Effector CD4-positive, alpha-beta T cell (primary cell): ENCODE measurements at places on chromosomes 2 and 18.

- DNase-seq = no peak
Observed at GRCh38 chr2:11938196-11938595, 191.8 kb downstream of the LPIN1 start.

- no peak for DNase-seq
Observed at GRCh38 chr2:118846953-118847761, at the start of gene EN1. Gene EN1, minus strand, starts transcription at chr2:118847648. Its CDS starts 481 bp downstream, at chr2:118847167.

GRCh38 chr2:7243276-7243675 is 326.1 kb downstream of the RNF144A start:
- no peak for DNase-seq

DNA sequence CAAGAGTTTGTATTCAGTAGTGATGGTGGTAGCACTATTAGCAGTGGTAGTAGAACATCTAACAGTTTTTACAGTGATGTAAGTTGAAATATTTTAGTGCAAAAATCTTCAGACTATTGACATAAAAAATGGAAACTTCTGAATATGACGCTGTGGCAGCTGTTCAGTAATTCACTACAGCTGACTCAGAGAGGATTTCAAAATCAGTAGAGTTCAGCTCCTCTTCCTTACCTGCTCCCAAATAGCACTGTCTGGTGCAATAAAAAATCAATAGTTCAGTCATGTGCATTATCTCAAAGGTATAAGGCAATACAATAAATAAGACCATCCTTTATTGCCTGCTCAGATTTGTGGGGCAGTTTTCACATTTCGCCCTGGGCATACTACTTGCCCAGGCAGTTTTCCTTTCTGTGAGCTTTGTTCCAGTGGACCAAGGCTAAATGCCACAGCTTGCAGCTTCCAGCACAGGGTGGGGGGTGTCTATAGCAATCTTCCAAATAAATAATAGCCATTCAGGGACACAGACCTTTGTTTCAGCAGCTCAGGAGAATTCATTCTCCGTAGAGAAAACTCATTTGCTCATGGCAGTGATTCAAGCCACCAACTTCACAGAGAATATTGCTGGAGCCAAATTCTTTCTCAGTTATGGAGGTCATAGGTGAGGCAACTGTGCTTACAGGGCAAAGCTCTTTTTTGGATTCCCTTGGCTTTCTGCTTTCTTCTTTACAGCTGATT is 33.9 kb upstream of the GORASP2 start:
- no peak for DNase-seq

DNA sequence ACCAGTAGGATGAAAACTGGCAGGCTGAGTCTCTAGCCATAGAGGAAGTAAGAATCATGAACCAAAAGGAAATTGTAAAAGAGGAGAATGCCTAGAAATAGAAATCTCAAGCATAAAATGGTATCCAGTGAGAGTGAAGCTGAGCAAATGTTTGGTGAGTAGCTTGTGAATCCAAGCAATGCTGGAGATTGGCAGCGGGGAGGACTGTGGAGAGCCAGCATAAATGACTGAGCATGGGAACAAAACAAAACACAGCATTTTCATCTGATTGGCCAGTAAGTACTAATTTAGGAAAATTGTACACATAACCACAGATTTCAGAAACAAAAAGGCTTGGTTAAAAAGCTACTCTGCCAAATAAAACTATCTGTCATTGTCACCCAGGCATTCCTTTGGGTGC is 390.0 kb downstream of the STK39 start:
- DNase-seq = no peak

DNA sequence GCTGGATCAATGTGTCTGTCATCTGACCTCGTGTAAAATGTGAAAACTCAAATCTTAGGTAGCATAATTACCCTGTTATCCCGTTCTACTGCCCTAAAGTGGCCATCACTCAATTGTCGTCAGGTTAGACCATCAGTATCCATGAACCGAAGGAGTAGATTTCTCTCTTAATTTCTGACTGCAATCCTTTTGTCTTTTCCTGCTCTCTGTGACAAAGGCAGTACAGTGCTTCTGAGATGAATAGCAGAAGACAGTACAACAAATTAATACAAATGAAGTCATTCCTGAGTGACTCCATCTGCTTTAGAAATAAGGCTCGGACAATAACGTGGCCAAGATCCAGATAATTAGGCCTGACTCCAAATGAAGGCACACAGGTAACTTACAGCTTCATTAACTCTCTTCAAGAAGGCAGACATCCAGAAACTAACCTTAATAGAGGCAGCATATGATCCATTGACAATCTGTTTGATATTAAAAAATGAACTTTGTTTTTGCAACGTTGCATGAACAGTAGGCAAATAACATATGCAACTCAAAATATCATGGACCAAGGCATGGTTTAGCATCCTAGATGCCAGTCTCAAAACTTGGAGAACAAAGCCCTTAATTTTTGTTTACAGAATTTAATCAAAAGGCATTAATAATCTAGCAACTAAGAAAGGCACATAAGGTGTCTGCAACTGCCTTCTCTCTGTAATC is 96.7 kb upstream of the CDH20 start:
- DNase-seq = no peak

DNA sequence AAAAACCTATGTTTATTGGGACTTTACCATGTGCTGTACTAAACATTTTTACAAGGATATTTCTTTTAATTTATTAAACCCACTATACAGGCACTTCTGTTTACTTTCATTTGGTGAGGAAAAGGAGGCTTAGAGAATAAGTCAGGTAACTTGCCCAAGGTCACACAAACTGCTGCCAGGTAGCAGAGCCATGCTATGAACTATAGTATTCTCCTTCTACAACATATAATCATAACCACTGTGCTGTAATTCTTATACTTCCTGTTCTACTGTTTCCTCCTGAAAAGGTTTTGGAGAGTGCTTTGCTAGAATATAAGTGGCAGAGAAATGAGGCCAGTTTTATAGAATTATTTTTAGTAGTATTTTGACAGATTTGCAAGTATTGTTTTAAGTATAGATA is 29.5 kb downstream of the SLC39A10 start:
- DNase-seq = no peak

DNA sequence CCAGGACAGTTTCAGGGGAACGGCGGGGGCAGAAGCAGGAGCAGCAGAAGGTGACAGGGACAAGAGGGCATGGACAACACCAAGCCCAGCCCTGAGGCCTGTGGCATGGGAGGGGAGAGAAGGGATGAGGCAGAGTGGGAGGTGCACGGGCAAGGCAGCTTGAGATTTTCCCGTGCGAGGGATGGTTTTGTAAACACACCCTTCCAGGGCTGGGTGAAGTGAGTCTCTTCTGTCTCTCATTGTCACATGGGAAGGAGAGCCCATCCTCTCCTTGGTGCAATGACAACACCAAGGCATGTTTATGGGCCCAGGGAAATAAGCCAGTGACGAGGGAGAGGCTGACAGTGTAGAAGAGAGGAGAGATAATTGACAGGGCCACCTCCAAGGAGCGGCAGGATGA is 69.6 kb upstream of the RIOK3 start:
- DNase-seq = no peak

GRCh38 chr2:135052997-135053474 is 944 bp downstream of the RAB3GAP1 start:
- no peak for DNase-seq

DNA sequence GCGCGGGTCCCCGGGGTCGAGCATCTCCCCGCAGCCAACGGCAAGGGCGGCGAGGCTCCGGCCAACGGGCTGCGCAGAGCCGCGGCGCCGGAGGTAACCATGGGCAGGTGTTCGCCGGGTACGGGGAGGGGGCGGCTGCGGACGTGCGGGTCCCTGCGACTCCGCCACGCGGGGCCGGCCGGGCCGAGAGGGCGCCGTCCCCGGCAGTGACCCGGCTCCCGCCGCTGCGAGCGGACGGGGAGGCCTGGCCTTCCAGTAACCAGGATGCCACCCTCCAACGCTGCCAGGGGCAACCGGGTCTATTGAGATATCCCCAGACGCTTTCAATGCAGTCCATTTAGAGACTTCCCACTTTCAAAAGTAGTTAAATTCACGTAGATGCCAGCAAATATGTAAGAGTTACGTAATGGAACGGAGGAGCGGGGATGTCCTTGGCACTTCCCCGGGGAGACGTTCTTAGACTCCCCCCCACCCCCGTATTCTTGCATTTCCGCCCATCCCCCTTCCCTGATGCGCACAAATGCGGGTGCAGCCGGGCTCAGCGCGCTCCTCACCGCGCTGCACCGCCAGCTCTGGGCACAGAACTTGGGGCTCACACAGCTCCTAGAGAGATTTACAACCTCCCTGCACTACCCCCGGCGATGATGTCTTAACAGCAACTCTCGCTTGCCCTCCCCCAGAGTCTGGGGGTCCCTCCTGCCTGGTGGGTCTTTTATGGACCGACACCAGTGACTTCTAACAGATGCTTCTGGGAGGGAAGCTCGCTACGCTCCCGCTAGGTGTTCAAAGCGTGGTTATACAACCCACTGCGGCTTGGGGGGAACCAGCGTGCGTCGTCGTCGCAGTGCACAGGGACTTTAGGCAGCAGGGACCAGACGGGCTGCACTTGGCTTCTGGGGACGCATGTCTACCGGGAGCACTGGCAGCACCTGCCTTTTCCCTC is 657 bp downstream of the SGPP2 start:
- DNase-seq = peak; percentile 26

DNA sequence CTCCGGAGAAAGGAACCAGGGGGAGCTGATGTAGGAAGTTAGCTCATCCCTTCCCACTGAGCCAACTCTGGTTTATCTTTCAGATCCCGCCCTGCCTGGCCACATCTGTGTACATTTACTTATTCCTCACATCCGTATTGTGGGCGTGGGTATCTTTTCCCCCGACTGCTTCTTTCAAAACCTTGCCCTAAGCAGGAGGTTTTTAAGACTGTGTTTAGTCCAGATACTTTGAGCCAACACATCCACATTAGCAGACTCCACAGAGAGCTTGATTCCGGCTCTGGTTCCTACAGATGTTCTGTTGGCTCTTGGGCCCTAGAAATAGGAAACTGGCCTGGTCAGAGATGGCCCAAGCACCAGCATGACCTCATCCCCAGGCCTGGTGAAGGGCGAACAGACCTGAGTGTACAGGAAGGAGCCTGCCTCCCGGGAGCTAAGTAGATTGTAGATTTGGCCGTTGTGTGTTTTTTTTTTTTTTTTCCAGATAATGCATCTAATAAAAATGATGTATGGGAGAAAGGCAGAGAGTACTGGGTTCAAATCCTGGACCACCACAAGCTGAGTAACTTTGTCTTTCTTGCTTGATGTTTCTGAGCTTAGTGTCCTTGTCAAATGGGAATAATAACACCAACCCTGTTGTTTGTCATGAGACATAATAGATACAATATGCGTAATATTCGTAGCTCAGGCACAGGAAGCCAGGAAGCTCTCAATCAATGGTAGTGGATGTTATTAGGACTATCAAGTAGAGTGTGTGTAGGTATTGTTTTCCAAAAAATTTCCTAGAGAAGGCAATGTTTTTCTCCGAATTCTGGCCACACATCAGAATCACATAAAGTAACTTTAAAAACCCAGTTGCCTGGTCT is 92.3 kb downstream of the PRKCE start:
- DNase-seq = no peak

DNA sequence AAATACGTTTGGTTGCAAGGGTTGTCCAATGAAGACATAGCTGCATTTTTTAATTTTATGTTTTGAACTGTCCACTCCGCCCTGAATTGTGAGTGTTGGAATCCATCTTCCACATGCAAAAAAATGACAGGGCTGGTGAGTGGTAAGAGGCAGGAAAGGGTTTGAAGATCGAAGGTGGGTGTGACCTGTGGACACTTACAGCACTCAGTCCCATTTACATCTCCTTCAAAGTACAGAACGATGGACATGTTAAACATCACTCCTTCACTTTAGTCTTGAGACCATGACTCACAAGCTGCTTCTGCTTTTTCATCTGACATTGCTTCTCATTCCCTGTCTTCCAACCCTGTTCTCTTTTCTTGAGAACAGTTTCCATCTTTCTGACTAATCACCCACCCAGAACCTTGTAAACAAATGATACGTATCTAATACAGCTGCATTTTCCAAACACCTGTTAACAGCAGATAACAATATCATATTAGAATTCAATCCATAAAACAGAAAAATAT is 179.3 kb downstream of the ZNF516 start:
- DNase-seq = no peak

GRCh38 chr2:179768765-179769164 is 92.6 kb downstream of the ZNF385B start:
- DNase-seq = no peak

DNA sequence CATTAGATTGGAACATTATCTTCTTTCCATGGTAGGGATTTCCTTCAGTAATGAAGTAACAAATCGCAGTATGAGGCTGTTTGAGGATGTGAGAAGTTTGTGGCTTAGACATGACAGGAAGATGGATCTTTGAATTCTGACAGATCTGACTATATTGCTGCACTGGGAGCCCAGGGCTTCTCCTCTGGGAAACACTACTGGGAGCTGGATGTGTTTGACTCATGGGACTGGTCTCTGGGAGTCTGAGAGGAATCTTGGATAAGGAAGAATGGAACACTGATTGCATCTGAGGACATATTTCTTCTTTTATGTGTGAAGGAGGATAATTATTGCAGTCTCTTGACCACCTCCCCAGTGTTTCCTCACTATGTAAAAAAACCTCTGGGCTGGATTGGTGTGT is 77.2 kb upstream of the ST6GAL2 start:
- DNase-seq = no peak

GRCh38 chr2:174634130-174635014 is 36.8 kb upstream of the WIPF1 start:
- DNase-seq = peak; percentile 33

DNA sequence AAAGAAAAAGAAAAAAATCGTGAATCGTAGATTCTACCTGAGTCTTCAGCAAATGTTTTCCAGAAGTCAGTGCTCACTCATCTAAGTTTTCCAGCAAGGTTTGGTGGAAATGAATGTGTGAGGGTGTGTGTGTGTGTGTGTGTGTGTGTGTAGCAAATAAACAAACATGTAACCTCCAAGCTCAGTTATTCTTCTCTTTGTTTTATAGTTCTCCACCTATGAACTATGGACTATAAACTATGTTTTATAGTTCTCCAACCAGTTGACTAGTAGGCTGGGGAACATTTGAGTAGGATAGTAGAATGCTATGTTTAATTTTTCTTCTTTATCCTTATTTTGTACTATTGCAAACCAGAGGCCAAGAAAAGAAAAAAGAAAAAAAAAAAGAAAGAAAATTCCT is 44.6 kb upstream of the SERPINE2 start:
- no peak for DNase-seq

GRCh38 chr2:40435426-40436092 is 16.3 kb downstream of the SLC8A1 start:
- no peak for DNase-seq

- no peak for DNase-seq
Observed at GRCh38 chr18:80196528-80197320, 50.6 kb downstream of the PARD6G start.

DNA sequence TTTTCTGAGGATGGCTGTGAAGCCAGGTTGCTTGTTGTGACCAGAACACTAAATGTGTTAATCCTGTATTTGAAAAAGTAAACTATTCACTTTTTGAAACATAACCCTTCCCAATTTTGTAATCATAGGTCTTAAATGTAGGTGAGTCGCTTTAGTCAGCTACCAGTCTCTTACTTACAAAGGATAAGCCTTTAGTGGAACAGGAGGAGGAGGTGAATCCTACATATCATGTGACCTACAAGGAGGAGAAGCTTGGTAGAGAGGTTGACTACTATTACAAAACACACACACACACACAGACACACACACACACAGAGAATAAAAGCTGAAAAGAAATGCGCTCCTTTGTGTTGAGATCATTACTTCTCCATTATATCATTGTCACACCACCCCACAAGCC is 59.9 kb upstream of the SPAG16 start:
- no peak for DNase-seq

GRCh38 chr2:65403529-65403915 is 28.9 kb downstream of the SPRED2 start:
- no peak for DNase-seq

GRCh38 chr2:144597894-144598593 is 78.1 kb upstream of the ZEB2 start:
- DNase-seq = no peak

GRCh38 chr2:198622986-198623730 is 818.8 kb downstream of the PLCL1 start:
- no peak for DNase-seq
